ENCODE measurements at places on chromosomes 2 and 18.

- DNase-seq = no peak
Measured at GRCh38 chr2:241728627-241729026, 5.8 kb upstream of the D2HGDH start.

DNA sequence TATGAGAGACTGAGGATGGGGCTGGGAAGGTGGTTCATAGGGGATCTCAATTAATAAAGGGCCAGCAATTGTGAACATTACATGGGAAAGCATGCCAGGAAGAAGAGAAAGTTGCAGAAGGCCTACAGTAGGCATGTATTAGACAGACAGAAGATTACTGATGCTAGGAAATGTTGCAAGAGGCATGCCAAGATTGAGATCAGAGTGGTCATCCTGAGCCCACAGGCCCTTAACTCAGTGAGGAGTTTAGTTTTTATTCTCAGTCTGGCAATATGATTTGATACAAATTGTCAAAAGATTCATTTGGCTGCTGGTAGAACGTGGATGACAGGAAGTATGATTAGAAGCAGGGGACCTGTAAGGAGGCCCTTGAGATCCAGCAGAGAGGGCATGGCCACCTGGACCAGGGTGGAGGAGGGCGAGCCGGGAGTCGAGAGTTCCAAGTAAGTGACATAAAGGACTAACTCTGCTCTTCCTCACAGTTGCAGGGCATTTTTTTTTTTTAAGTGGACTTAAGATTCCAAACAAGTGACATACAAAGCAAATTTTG, 54.9 kb downstream of the EPHA4 start:
- DNase-seq = no peak

GRCh38 chr2:237859533-237860272, at the start of gene RAMP1:
TSS of gene RAMP1 (plus strand) at chr2:237859623. CDS start at chr2:237859676, 53 bp downstream.
- no peak for DNase-seq

DNA sequence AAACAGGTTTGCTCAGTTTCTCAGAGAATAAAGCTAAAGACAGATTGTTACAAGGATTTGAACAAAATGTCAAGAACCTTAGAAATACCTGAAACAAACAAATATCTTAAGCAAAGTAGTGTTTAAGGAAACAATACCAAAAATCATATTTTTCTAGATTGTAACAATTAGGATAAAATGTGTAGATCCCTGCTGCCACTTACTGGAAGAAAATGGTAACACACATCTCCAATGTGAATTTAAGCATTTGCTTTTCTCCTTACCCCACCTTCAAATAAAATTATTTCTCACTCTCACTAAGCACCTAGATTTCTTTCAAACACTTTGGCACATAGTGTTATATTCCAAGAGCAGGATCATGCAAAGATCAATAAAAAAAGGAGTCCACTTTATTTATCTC, 34.9 kb downstream of the SUCLG1 start:
- no peak for DNase-seq

DNA sequence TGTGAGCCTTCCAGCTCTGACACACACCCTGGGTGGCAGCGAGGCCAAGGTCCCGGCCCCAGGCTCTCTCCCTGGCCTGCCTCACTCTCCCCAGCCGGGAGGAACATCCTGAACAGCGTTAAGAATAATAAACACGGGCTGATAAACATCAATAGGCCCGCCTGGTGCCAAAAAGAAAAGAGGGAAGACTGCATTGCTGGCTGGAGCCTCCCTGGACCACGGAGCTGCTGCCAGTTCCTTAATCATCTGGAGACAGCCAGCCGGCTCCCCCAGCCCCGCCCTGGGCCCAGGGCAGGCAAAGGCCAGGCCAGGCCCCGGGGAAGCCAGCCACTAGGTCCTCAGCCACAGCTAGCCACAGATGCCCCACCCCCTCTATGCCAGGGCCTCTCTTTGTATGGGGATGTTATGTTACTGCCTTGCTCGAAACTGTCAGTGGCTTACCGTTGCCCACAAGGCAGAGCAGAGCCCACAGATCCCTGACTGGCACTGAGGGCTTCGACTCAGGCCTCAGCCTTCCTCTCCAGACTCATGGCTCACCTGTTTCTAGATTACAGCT, 293.7 kb downstream of the DYSF start:
- DNase-seq = no peak

DNA sequence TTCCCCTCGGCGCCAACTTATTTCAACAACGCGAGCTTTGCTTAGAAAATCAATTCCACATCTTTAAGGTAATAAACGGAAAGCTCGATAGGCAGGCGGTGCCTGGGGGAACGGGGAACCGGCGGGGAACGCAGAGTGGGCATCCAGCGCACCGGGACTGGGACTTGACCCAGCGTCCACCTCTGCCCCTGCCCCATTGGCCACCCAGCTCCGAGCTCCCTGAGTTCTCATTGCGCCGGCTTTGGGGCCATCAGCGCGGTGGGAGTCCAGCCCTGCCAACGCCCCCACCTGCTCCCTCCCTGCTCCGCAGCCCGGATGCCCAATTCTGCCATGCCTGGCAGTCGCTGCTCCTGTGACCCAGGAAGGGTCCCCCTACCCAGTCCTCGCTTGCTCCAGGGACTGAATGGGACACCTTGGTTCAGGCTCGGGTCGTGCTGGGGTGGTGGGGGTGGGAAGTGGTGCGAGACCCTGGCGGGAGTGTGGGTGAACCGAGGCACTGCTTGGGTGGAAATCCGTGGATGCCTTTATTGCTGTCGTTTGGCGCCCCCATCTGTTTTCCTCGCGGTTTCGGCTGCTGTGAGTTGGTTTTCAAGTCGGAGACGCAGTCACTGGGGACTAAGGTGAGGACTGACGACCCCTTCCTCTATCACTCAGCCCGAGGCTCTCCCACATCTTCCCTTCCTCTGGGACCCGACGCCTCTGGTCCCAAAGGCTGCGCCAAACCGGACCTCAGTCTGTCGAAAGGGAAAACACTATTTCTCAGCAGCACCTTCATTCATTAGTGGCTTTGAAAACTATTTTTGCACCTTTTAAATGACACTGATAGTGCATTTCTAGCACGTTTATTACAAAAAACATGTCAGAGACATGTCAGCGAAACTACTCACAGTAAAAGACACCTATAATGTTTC, 2.4 kb upstream of the EVX2 start:
- no peak for DNase-seq

DNA sequence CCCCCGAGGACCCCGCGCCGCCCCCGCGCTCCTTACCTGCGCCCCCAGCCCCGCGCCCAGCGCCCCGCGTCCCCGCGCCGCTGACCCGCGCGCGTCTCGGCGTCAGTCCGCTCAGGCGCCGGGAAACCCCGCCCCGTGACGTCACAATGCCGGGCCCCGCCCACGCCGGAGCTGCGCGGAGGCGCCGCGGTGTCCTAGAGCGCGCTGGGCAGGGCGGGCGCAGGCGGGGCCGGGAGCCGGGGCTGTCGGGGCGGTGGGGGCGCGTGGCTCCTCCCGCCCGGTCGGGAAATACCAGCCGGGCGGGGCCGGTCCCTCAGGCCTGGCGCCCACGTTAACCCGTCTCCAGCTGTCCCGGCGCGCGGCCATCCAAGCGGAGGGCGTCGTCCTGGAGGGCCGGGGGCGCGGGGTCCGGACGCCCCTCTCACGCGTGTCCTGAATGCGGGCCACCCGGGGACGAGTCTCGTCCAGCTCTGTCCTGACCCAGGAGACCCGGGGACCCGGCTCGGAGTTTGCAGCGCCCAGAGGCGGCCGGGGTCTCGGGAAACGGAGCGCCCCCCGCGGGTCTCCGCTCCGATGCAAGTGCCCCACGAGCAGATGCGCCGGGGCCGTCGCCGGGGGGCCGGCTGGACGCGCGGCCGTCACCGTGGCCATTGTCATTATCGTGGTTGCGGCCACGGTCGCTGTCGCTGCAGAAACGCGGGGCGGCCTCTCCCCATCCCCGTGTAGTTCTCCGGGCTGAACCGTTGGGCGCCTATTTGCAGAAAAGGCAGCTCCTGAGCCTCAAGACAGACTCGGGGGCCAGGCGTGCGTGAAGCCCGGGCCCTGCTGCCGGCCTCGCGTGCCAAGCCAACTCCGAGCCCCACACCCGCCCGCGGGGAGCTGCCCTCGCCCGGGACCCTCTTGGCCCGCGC, at the start of gene SLC66A2:
TSS of gene SLC66A2 (minus strand) at position 109 of the 911 bp plus-strand sequence. CDS start 727 bp downstream, outside the sequence.
- peak; percentile 95 for DNase-seq

- DNase-seq = peak; percentile 32
Measured at GRCh38 chr2:124025171-124025580, at the start of gene CNTNAP5. TSS of gene CNTNAP5 (plus strand) at chr2:124025287. CDS start at chr2:124025651, 364 bp downstream.

DNA sequence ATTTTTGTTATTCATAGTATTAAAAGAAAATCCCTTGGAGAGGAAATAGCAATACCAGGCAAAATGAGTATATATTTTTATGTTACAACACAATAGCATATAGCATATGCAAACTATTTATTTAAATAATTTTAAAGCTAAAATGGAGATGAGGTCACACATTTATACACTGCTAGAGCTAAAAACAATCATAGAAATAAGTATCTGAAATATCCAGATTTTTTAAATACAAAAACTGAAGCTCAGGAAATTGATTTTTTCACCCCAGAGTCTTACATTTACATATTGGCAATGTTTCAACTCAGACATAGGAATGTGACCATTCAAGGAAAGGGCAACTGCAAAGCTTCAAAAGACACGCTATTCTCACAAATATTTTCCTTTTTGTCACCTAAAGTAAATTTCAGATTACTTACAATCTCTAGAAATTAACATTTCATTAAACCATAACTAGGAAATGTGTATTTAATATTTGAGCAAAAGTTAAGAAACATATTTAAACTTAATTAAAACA, 8.9 kb downstream of the TFPI start:
- no peak for DNase-seq

DNA sequence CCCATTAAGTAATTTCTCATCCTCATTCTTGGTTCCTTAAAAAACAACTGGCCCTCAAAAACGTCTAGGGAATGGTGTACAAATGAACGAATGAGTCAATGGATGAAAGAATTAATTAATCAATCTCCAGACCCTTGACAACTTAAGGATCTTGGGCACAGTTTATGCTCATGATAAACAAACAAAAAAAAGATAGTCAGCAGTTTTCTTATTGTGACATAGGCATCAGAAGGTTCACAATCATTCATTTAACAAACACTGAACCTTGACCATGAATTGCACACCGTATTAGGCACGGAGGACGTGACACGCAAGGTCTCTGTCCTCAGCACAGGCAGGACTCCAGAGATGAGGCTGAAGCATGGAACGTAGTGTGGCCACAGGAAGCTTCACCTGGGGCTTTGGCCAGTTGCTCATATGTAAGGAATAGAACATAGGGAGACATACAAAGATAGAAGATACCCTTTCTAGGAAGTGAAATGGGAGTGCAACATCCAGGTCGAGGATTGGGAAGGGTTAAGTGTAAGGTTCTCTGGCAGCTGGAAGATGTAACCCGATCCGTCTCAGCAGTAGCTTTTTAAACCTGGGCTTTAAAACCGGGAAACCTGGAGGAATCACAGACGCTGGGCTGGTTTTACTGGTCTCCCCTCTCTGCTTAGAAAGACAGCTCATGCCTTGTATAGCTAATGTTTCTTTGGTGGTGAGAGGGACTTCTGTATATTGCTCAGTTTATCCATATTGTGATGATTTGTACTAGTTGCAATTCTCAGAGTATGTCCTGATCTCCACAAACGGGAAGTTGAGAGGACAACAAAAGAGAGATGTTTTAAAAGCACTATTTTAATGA, 8.9 kb upstream of the LTBP1 start:
- no peak for DNase-seq

DNA sequence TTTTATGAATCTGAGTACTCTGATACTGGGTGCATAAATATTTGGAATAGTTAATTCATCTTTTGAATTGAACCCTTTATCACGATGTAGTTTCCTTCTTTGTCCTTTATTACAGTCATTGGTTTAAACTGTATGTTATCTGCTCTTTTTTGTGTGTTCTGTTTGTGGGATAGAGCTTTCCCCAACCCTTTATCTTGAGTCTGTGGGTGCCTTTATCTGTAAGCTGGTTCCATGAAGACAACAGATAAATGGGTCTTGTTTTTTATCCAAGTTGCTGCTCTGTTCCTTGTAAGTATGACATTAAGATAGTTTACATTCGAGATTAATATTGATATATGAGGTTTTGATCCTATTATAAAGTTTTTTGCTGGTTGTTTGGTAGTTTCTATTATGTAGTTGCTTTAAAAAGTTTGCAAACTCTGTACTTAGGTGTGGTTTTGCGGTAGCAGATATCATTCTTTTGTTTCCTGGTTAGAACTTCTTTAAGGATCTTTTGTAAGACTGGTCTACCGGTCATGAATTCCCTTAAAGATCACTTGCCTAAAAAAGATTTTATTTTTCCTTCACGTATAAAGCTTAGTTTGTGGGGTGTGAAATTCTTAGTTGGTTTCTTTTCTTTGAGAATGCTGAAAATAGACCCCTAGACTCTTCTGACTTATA, 1451.3 kb upstream of the SLC39A10 start:
- DNase-seq = no peak

- DNase-seq = no peak
Measured at GRCh38 chr18:58095655-58096054, 51.6 kb downstream of the NEDD4L start.

DNA sequence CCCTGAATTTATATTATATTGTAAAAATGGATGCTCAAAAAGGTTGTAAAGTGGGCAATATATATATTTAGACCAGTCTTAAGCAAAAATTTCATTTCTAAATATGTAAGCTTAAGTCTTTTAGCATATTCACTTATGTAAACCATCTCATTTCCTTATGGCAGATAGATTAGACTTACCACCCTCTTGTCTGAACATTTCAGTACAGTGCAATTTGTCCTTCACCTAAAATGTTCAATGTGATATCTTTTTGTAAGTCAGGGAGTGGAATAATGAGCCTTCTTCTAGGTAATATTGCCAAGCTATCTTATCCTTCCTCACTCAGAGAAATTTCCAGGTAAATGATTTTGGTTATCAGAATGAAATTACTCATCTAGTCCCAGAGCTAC, 92.3 kb downstream of the KLF7 start:
- no peak for DNase-seq

DNA sequence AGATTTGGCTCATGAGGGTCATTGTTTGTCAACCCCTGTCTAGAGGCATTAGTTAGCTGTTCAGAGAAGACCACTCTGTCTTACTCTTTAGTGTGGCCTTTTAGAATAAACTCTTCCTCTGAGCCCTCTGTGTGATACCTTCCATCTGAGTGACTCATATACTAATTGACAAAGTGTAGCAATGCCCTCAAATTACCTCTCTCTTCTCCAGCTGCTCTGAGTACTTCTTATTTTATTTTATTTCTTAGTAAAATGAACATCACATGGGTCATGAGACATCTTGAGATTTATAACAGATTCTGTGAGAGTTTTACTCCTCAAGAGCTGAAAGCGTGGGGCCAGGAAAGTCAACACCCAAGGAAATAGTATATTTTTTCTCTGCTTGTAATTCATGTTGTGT, 67.4 kb downstream of the KCTD18 start:
- no peak for DNase-seq

DNA sequence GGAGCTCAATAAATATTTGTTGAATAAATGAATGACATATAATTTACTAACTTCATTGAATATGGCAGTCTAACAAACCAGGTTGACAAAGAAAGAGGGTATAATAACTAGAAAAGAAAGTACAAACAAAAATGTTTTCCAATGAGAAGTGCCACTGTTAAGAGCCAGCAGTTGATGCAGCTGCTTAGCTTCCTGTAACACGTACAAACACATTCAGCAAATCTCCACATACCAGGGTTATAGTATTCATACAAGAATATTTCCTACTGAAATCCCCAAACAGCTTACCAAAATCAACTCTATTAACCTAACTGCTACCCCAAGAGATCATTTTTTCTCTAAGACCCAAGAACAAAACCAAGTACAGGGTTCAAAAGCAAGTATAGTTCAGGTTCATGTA, 77.7 kb downstream of the THADA start:
- no peak for DNase-seq
